ENCODE measurements at places on chromosomes 1 and 21.
A peak's percentile ranks its signal among the peaks of the same experiment; 100 is the strongest.

DNA sequence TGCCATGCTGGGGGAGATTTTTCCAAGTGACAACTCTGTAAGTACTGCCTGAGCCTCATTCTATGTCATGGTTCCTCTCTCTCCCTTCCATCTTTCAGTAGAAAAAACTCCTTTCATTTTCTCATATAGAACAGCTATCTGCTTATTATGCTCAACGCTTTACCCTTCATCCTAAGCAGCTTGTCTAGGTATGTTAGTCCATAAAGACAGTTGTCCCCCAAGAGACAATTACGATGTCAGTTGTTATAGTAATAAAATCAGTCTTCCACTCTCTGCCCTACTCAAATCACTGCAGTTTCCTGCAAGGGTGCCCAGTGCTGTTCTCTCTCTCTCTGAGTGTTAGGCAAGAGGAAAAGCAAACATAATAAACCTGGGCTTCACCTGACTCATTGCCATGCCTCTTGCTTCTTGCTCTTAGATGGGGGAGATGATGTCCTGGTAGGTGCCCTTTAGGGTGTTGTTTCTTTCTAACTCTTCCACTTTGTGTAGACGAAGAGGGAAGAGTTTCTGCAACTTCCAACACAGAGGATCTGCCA is 59.4 kb downstream of the PAPPA2 start:
- DNase-seq, result no peak

DNA sequence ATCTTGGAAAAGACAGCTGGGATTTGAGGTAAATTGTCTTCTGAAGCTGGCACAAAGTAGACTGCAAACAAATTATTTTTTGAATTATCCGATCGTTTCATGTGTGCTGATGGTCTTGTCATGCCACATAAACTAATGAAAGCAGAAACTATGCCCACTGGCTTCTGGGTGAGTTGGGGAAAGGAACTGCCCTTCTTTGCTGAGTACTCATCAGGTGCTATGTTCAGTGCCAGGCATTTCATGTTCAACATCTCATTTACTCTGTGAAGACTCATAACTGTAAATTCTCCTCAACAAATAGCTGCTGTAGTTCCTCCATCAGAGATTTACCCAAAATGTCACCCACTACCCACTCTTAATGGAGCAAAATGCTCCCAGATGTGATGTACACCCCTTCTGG is 1.2 kb downstream of the TRIT1 start:
- no peak for DNase-seq

GRCh38 chr1:239718997-239719628 is 332.7 kb downstream of the CHRM3 start:
- no peak for DNase-seq

- DNase-seq, result no peak
Measured at GRCh38 chr1:246187834-246188372, 319.2 kb downstream of the SMYD3 start.

DNA sequence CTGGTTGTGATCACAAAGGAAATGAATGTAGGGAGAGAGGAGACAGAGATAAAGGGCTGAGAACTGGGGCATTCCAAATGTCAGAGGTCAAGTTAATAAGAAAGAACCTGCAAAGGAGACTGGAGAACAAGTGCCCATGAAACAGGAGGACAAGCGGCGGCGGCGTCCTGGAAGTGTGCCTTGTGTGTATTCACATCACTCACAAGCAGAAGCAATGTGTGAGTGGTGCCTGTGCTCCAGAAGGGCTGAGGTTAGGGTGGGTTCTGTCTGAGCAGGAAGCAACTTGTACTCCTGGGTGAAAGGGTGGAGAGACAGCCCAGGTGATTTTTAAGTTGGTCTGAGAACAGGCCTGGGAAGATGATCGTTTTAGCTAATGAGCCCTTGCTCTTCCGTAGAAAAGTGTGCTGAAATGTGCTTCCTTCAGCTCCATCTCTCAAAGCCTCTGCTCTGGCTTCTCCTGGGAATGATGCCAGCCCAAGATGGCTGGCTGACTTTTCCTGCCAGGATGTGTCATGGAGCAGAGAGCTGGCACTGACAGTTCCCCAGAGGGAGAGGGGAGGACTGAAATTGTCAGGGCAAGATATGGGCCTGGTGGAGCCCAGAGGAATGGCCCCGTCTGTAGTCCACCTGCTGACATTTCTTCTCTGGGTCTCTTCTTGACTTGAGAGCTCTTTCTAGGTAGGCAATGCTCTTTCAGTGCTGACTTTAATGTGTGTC is 25.1 kb upstream of the PLEKHA6 start:
- DNase-seq, result peak; percentile 50

DNA sequence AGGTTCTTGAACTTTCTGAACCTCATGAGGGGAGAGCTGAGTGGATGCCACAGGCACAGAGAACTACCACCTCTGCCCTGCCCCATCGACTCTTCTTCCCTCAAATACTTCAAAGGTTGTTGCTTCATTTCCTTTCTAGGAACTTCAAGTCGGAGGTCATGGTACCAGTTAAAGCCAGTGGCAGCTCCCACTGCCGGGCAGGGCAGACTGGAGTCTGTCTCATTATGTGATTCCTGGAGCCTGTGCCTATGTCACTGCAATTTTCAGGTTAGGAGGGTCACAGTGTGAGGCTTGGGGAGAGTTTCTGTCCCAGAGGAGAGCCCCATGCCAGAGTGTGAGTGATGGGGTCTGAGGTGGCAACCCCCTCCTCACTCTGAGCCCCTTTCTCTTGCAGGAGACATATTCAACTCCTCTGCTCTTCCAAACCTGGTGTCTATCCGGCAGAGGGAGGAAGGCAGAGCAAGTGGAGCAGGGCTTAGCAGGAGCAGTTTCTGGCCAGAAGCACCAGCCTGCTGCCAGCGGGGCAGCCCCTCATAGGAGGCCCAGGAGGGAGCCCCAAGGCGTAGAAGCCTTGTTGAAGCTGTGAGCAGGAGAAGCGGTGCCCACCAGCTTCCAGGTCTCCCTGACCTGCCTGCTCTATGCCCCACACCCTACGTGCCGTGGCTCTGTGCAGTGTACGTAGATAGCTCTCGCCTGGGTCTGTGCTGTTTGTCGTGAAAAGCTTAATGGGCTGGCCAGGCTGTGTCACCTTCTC is 29.3 kb downstream of the CAMK1G start:
- DNase-seq, result no peak

DNA sequence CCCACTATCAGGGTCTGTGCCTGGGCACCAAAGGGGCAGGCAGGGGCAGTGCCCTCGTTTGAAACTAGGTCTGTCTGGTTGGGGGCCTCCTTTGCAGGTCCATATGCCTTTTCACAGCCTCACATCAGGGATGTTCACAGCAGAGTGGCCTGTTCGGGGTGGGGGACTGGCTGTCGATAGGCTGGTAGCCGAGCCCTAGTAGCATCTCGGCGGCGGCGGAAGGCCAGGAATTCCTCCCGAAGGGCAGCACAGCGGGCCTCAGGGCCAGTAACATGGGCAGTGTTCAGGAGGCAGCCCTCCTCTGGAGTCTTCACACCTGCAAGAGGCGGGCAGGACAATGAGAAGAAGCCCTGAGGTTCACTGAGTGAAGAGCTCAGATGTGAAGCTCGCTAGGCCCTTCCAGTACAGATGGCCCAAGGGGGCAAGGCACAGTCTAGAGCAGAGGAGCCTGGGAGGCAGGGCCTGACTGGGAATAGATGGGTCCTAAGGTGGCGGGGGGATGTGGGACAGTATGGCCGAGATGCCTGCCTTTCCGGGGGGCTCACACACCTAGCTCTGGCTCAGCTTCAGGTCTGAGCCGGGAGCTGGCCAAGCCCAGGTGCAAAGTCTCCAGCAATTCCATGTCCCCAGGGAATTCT is 2.0 kb upstream of the TAGLN2 start:
- DNase-seq, result no peak

DNA sequence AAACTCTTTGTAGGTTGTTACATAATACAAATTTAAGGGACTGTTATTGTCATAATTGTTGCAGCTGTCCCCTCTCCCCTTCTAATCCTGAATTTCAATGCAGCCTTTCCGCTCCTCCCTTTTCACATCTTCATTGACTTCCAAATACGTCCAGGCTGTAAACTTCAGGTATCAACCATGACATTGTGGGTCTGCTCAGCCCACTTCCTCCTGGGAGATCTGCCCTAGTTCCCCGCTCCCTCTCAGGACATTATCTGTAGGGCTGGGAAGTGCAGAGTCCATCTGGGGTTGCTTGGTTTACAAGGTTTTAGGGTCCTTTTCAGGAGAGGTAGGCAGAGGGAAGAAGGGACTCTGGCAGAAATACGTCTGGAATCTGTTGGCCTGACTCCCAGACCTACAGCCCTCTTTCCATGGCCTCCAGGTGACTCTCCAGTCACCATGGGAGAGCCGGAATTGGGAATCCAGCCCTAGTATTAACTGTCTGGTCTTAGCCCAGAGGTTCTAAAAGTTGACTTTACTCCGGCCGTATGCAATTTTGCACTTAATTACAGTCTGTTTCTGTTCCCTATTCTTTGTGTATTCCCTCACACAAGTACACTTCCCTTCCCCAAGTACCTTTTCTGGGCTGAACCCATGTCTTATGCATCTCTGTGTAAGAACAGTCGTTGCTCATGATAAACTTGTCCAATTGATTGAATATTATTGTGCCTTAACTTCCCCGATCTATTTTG is 4.7 kb upstream of the DENND2D start:
- no peak for DNase-seq

GRCh38 chr1:26999440-26999987 is 6.0 kb downstream of the TRNP1 start:
- peak; percentile 98 for DNase-seq

DNA sequence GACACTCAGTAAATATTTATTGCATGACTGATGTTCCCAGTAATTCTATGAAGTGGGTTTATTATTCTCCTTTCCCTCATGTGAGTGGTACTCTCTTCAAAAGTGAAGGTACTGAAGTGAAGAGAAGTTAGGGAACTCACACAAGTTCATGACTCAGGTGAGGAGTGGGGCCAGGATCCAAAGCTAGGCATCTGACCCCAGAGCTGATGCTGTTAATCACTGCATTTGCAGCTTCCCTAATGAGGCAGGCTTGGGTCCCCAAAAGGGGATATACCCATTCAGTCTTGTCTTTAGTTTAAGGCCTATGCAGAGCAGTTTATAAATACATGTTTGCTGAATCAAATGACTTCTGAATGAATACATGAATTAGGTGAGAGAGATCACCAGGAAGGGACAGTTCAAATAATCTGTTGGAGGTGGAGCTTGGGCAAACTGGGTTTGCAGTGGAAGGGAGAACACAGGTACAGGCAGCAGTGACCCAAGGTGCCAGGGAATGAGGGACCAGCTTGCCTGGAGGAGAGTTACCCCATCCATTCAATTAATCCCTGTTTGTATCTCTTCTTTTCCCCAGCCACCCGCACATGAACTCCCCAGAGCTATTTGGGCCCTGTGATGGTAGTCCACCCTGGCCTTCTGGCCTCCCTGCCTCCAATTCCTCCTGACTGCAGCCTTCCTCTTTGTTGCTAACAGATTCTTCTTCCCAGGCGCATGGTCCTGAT is 2.0 kb downstream of the CD58 start:
- no peak for DNase-seq

GRCh38 chr21:37060296-37060695 is 12.6 kb downstream of the PIGP start:
- DNase-seq, result peak; percentile 98

DNA sequence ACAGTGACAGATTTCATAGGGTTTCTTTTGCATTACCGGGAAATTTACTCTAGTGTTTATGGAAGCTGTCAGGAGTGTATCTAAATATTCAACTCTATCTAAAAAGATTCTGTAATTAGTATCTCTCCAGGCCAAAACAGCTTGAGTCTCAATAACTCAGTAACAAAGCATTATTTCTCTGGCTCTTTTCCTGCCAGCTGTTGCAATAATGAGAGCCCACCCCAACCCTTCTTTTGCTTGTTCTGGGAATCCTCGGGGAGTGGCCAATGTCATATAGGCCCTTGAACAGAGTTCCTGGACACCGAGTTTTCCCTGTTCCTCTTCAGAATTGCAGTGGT is 120.1 kb upstream of the SGIP1 start:
- DNase-seq, result no peak

DNA sequence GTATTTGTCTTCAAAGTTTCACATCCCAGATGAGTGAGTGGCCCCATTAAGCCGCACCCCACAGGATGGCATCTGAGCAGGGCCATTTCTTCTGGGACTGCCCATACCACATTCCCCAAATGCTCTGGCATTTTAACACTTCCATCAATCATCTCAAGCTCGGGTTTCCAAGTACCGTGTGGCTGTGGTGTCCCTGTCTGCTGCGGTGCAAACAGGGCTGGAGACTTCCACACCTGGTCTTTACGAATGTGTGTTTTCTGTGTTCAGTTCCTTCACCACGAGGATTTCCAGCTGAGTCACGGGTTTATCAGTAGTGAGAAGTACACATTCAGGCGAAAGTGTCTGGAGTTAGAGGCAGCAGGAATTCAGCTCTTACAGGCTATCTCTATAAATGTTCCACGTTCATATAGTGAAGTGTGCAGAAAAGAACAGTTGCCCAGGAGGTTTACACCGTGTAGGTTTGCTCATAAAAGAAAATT is 195.2 kb downstream of the RHOU start:
- no peak for DNase-seq

DNA sequence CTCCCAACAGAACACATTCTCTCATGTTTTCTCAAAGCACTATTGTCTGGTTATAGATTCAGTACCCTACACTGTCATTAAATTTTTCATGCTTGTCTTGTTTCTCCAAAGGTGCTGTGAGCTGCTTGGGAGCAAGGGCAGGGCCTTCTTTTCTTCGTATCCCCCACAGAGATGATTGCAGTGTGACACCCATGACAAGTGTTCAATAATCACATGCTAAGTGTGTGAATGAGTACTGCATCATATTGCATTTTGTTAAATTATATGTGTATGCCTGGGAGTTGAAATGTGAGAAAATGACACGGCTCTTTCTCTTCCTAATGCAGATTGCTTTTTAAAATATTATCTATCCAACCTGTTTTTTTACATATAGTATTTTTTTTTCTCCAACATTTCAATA is 57.3 kb upstream of the MAGI3 start:
- no peak for DNase-seq

- no peak for DNase-seq
Measured at GRCh38 chr21:31287201-31287600, 56.9 kb downstream of the TIAM1 start.

- no peak for DNase-seq
Measured at GRCh38 chr21:37766129-37766528, 150.1 kb downstream of the KCNJ6 start.

DNA sequence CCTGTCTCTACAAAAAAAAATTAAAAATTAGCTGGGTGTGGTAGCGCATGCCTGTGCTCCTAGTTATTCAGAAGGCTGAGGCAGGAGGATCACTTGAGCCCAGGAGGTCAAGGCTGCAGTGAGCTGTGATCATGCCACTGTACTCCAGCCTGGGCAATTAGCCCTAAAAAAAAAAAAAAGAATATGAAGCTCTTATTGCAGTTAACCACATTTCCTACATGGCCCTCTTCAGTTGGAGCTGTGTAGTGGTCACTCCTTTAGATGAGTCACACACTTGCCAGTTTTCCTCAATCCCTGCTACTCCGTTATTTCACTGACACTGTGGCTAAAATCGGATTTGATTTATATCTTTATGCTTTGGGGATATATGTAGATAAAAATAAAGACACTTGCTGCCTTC is 11.8 kb downstream of the NFYC start:
- DNase-seq, result peak; percentile 87

- no peak for DNase-seq
Measured at GRCh38 chr21:32757804-32758203, 13.8 kb downstream of the PAXBP1 start.

GRCh38 chr1:193156822-193157142 is 29.6 kb downstream of the B3GALT2 start:
- no peak for DNase-seq
